Breast epithelium (tissue), 4 donors: ENCODE measurements at places on chromosomes 4 and X.

DNA sequence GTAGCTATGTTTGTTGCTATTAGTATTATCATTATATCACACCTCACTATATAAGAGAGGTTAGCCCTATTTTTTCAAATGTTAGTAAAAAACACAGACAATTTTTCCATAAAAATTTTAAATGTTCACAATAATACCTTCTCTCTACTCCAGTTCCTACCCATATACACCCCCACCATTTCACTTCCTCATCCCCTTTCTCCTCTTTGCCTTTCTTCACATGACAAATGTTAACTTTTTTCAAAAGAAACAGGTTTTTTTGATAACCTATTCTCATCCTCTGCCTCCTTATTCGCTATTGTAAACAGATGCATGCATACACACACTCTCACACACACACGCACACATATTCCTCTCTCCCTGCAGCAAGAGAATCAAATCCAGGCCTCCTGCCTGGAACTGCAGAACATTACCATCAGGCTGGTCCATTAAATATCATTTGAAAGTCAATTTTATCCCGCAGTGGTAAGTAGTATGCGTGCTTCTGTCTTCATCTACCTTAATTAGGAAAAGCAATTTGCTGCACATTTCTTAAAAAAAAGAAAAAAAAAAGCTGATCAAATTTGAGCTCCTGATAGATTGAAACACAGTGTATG lies 55.5 kb downstream of the MID1IP1 start:
- no peak overlapping the region for H3K4me3 ChIP-seq
- no peak for DNase-seq
- no peaks in the 10 kb centered on the region for H3K4me1 ChIP-seq

GRCh38 chr4:33482773-33483172 lies 2761.5 kb downstream of the ARAP2 start:
- DNase-seq: no peak
- H3K27ac ChIP-seq: no peak overlapping the region
- no peak overlapping the region for H3K4me3 ChIP-seq
- no peaks in the 10 kb centered on the region for H3K36me3 ChIP-seq

DNA sequence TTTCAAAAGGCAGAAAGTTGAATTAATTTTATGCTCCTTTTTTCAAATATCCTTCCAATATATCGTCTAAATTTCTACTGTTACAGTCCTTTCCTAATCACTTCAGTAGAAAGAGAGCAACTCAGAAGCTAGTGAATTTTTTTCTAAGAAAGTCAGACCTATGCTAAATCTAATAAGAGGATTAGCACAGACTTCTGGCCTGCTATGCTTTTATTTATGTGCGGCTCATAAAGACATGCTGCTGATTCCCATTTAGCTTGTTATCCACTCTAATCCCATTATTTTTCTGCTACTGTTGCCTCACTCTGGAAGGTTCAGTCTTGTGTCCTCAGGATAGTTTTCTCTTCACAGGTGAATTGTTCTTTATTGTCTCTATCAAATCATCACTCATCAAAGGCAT lies 473.5 kb upstream of the FAM241A start:
- H3K4me3 ChIP-seq: no peak overlapping the region
- DNase-seq: no peak
- H3K27ac ChIP-seq: no peak overlapping the region
- no peaks in the 10 kb centered on the region for H3K4me1 ChIP-seq
- H3K36me3 ChIP-seq: no peaks in the 10 kb centered on the region

DNA sequence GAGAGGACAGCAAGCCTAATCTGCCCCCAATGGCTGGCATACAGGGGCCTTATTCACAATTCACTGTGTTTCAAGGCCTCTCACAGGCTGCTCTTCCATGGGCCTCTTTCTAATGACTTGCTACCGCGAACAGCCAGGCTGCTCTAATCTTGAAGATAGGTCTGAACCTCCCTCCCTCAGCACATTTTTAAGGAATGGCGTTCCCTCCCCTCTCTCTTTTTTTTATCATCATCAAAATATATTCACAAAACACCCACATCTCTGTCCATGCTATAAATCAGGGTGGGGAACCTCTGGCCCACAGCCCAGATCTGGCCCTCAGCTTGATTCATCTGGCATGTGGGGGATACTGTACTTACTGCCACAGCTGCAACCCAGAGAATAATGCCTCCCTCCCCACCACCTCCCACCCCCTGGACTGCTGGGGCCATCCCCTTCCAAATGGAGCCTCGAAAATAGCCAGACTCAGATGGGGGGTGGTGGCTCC lies 76.2 kb upstream of the PLAC1 start:
- H3K27ac ChIP-seq: no peak overlapping the region
- peaks cover 62% of the 10 kb centered on the region for H3K27me3 ChIP-seq
- H3K36me3 ChIP-seq: no peaks in the 10 kb centered on the region
- no peaks in the 10 kb centered on the region for H3K4me1 ChIP-seq

GRCh38 chr4:81631958-81632441 lies 160.3 kb upstream of the RASGEF1B start:
- H3K36me3 ChIP-seq: no peaks in the 10 kb centered on the region
- H3K4me1 ChIP-seq: no peaks in the 10 kb centered on the region
- H3K4me3 ChIP-seq: no peak overlapping the region
- no peak for DNase-seq
